Kasumi-1 (cell line): ENCODE measurements at places on chromosomes 11 and 22.

DNA sequence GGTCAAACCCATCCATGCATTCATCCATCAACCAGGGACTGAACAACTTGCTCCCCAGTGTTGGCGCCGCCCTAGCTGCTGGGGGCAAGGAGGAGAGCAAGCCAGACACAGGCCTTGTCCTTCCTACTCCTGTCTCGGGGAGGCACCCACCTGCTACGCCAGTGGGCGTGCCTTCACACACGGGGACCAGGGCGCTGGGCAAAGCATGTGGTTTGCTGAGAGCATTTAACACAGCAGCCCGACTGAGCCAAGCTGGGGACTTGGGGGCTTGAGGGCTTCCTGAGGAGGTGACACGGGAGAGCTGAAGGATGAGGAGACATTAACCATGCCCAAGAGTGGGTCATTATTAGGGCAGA lies 30.6 kb downstream of the CACNA1I start:
- no peak for DNase-seq

GRCh38 chr11:120192831-120193625 lies 17.8 kb upstream of the OAF start:
- no peak for DNase-seq

GRCh38 chr11:47967577-47968525 lies 12.5 kb upstream of the PTPRJ start:
- DNase-seq, result no peak

- no peak for DNase-seq
These were observed 37.9 kb downstream of the SMIM38 start for GRCh38 chr11:69193629-69194028.

DNA sequence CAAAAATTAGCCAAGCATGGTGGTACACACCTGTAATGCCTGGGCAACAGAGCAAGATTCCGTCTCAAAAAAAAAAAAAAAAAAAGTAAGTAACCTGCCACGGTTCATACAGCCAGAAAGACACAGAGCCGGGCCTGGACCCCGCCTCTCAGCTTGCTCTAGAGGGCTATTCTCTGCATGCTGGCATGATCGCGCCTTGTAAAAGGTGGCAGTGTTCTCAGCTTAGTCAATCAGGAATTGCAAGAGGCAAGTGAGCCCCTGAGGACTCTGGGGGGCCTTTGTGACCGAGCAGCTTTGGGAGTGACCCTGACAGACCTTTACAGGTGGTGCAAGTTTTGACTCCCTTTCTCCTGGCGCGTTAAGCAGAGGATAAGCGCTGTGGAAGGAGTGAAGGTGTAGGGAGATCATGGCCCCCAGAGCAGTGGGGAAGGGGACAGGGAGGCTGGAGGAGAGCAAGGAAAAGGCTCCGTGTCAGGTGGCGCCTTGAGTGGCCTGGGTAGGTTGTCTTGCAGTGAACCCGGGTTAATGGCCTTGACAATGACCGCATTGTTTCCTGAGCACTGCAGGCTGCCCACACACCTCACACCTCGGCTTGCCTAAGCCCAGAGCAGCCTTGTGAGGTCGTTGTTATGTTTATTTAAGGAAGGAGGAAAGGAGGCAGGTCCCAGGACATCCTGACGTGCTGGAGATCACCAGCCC lies 48.9 kb downstream of the CDPF1 start:
- DNase-seq, result no peak
